Stimulated activated CD8-positive, alpha-beta memory T cell treated with anti-CD3 and anti-CD28 coated beads, Interleukin-4, amount 100 ng/mL, for 4 hours (primary cell): ENCODE measurements at places on chromosomes 4 and X.

DNA sequence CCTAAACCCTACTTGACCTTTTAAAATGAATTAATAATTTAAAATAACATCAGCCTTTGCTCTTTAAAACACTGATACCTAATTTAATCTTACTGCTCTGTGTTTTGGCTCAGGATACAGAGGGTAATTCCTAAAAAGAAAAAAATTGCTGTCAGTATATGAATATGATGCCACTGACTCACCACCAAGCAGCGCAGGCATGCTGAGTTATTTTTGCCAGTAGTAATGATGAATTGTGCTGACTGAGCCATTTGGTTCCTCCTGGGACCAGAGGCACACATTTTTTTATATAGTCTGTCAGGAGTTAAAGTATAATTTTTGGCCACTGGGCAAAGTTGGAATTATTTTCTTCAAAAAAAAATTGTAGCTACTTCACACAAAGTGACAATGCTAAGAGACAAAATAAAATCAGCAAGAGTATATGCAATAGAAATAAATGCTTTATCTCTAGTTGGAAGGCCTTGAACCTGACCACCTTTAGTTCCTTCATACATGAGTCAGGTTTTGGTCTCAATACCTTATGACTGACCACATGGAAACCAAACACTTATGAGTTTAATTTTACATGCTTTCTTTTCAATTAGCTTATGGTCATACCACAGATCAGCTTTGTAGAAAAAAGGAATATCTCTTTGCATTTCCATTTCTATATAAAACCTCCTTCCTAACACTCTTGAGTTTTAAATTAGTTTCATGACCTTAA, 115.1 kb downstream of the PPP3CA start:
- no peak for DNase-seq

GRCh38 chrX:41085512-41085877, 250 bp downstream of the USP9X start:
- DNase-seq, result peak; percentile 14

DNA sequence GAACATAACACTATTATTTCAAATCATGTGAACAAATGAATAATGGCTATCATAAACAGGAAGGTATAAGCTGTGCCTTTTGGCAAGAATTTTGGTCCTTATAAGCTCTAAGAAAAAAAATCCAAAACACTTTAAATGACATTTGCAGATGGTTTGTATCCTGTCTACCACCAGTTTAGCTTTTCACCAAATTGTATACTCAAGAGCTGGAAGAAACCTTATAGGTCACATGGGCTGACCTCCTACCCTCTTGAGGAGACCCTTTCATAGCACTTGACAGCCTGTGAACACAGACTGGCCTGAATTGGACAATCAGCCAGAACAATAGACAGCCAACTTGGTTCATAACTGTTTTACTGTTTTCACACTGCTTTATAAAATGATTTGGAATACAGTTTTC, 24.3 kb downstream of the USP26 start:
- DNase-seq, result no peak

GRCh38 chrX:119073911-119074310, 1.1 kb downstream of the CT47C1 start:
- DNase-seq, result no peak

GRCh38 chr4:130747842-130748241, 1651.9 kb downstream of the C4orf33 start:
- DNase-seq, result no peak
